ENCODE measurements at places on chromosomes 6 and 20.

GRCh38 chr6:2020909-2021308 lies 224.5 kb downstream of the GMDS start:
- DNase-seq: no peak

DNA sequence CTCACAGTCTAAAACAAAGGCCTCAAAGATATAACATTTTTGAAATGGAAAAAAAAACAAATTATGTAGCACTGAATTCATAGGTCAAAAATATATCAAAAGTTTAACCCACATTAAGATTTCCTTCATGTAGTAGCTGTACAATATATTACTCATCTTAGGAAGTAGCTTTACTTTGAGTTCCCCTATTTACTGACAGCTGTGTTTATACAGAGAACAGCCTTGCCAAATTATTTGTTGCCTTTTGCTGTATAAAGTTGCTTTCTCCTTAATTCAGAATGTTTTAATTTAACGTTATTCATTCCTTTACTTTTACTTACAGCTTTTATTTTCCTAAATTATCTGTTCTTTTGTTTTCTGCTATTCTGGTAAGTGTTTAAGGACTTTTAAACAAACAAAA lies 181.0 kb downstream of the COL12A1 start:
- DNase-seq: peak; percentile 45

- DNase-seq: peak; percentile 7
Observed at GRCh38 chr6:101118136-101118396, 236.9 kb upstream of the ASCC3 start.

GRCh38 chr6:113402544-113402943 lies 454.6 kb upstream of the MARCKS start:
- no peak for DNase-seq

GRCh38 chr20:35063168-35063567 lies 29.4 kb downstream of the TRPC4AP start:
- DNase-seq: no peak

DNA sequence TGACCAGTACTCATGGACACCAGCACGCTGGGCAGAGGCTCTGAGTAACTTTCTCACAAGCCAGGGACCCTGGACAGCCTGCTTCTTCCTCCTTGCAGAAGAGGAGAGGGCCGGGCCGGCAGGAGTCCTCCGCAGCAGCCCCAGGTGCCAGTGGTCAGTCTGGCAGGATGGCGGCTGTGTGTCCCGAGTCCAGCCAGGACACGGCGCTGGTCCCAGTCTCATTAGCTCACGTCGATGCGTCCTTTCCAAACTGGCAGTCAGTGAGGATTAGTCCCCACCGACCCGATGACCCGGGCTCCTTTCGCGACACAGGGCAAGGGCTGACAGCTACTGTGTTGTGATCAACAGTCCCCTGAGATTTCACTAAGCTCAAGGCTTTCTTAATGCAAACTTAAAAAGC lies 267.0 kb downstream of the TAF4 start:
- no peak for DNase-seq

GRCh38 chr6:51855310-51856082 lies 231.9 kb downstream of the PKHD1 start:
- peak; percentile 77 for DNase-seq

GRCh38 chr20:10090588-10091166 lies 55.9 kb downstream of the ANKEF1 start:
- peak; percentile 89 for DNase-seq

DNA sequence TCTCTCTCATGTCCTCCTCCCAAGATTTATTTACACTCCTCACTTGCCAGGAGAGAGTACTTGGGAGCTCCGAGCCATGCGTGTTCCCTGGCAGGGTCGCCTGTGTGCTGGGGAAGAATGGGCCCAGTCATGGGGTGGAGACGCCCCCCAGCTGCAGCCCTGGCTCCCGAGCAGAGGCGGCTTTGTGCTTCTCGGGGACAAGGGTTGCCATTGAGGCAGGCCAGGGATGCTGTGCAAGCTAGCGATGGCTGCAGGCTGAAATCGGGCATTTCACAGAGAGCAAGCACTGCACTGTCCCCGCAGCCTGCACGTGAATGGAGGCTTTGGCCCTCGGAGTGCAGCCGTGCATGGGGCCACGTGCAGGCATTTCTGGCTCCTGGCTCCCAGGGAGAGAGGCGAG lies 23.8 kb downstream of the PHACTR3 start:
- DNase-seq: no peak

GRCh38 chr6:85360794-85361642 lies 88.9 kb upstream of the NT5E start:
- peak; percentile 90 for DNase-seq

Data from adipocyte (in vitro differentiated cells).